ENCODE measurements at places on chromosomes 12 and 14.

GRCh38 chr14:68250927-68251768 lies 431.6 kb downstream of the RAD51B start:
- DNase-seq: no peak

DNA sequence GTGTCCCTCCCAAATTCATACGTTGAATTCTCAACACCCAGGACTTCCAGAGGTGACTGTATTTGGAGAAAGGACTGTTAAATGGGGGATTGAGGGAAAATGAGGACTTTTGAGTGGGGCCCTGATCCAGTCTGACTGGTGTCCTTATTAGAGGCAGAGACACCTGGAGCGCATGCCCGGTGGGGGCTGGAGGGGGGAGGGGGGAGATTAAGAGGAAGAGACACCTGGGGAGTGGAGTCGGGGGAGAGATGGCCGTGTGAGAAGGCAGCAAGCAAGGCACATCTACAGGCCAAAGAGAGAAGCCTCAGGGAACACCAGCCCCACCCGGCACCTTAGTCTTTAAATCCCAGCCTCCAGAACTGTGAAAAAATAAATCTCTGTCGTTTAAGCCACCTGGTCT lies 209.7 kb downstream of the SLC41A2 start:
- no peak for DNase-seq

GRCh38 chr12:102939670-102940222 lies 17.7 kb upstream of the ASCL1 start:
- no peak for DNase-seq

GRCh38 chr12:56437430-56438176 lies 11.6 kb downstream of the TIMELESS start:
- no peak for DNase-seq

DNA sequence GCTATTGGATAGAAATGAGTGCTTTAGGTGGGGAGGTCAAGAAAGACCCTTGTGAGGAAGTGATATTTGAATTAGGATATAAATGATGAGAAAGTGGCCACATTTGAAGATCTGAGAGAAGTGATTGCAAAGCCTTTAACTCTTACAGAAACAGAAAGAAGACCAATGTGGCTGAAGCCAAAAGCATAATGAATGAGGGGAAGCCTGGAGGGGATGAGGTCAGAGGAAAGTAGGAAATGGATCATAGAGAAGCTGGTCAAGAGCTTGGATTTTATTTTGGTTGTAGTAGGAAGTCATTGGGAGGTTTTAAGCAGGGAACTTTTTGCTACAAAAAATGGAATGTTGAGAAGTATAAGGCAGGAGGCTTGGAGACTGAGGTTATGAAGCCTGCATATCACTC lies 3.5 kb upstream of the GYS2 start:
- no peak for DNase-seq

- DNase-seq: no peak
These were observed 88.7 kb downstream of the HECTD1 start for GRCh38 chr14:31118892-31119291.

GRCh38 chr12:1993871-1994371 lies 10.3 kb downstream of the DCP1B start:
- no peak for DNase-seq

DNA sequence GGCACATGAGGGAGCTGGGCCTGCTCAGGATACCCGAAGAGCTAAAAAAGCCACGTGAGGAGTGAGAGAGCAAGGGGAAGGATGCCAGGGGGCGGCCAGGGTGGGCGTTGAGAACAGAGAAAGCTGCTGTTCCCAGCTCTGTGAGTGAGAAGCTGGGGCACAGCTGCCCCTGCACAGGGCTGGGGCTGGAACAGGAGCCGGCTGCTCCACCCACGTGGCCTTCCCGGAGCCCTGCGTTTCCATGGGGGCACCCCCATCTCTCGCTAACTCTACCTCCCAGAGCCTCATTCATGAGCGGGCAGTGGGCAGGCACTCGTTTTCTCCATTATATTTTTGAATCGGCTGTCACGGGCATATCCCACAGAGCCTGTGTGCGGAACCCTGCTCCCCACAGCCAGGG lies 42.7 kb downstream of the RFLNA start:
- DNase-seq: no peak

- no peak for DNase-seq
These were observed 71.4 kb downstream of the ADAMTS20 start for GRCh38 chr12:43480591-43480990.

- DNase-seq: no peak
These were observed 122.5 kb downstream of the IPO8 start for GRCh38 chr12:30573145-30573544.

DNA sequence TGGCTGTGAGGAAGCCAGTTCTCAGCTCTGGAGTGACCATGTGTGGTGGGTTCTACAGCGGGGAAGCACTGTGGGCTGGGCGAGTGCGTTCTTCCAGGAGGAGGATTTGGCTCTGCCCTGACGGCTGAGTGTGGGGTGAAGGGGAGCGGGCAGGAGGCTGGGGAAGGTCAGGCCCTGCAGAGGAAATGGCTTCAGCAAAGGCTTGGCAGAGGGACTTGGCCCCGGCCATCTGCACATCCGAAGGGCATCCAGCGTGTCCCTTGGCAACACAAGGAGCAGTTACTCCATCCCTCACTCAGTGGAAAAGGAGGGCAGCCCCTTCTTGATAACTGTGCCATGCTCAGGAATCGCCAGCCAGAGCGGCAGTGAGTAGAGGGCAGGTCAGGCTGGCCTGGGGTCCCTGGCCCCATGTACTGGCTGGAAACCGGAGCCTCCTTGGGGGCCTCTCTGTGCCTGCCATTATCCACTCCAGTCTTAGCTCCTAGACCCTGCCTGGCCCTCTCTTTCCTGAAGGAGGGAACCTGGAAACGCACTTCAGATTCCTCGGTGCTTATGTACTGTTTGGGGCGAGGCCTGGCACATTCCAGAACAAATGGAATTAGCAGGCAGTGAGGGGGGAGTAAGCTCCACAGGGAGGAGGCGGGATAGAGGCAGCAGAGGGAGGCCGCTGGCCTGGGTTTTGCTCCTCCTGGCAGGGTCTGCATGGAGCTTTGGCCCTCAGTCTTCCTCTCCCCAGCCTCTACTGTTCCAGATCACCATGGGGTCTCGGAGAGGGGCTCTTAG lies 133.6 kb upstream of the NCOR2 start:
- no peak for DNase-seq

DNA sequence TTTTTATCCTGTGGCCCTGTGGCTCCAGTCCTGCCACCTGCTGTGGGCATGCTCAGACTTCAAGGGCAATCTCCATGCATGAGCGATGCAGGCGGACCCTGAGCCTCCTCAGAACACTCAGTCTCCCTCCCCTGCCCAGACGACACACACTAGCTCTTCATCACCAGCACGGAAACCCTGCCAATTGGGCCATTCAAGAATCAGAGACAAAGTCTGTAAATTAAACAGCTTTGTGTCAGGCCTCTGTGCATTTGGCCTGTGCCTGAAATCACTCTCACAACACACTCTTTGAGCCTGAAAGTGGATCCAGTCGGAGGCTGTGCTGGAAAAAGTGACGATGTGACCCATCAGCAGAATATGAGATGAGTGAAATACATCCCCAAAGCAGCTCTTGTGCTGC lies 12.5 kb downstream of the POU6F1 start:
- DNase-seq: no peak

DNA sequence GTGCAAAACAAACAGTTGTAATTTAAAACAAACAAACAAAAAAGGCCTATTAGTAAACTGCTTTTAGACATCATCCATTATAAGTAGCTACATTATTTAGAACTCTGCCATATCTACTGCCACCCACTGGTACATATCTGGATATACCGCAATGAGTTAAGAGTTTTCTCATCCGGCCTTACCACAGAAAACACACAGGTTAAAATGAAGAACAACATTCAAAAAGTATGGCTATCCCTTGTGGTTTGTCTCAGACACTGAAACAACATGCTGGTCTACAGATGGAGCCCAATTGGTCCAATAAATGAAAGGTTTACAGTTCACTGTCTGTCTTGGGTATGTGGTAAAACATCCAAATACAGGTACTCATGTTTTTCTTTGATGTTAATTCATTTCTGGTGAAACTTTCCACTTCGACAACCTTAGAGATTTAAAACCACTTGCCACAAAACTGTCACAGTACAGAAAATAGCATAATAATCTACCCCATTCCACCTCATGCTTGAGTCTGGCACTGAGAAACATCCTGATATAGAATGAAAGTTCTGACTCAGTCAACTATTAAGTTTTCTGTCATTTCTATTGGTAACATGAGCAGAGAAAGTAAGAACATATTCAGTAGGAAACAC lies 354.3 kb downstream of the CEP128 start:
- no peak for DNase-seq

- DNase-seq: no peak
These were observed 11.2 kb downstream of the MOK start for GRCh38 chr14:102293781-102294180.

All from right renal cortex interstitium (tissue), 3 donors.